ENCODE measurements at places on chromosomes 4 and X.

GRCh38 chrX:44392767-44393166 is 49.3 kb upstream of the EFHC2 start:
- DNase-seq: no peak

DNA sequence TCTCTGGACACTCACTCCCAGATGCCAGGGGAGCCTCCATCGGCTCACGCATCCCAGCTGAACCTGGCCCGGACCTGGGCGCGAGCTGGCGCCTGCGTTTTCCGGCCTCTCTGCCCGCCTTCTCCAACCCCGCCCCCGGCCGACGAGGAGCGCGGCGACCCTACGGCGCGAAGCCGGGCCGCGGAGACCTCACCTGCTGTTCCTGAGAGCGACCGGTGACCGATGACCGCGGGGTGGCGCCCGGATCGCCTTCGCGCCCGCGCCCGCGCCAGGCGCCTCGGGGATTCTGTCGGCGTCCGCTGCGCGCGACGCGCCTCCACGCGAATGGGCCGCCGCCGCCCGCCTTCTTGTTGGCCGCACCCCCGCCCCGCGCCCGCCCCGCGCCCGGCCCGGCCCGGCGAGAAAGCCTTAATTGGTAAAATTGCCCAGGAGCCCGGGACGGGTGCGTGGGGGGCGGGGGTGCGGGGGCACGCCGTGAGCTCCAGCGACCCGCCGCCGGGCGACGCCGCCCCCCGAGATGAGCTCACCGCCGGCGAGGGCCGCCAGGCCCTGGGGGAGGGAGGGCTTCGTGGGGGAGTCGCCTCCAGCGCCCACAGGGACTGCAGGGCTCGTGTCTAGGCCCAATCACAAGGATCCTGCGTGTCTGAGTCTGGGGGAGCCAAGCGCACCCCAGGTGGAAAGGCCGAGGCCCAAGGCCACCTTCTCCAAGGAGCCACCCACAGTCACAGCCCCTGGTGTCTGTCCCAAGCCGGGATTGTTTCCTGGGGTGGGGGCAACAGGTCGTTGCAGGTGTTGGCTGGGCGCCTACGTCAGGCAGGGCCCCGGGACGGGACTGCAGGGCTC is at the start of gene FLNA:
FLNA (minus strand) TSS at position 322 of the 843 bp plus-strand sequence. CDS start 3,389 bp downstream, outside the sequence.
- no peak for DNase-seq

DNA sequence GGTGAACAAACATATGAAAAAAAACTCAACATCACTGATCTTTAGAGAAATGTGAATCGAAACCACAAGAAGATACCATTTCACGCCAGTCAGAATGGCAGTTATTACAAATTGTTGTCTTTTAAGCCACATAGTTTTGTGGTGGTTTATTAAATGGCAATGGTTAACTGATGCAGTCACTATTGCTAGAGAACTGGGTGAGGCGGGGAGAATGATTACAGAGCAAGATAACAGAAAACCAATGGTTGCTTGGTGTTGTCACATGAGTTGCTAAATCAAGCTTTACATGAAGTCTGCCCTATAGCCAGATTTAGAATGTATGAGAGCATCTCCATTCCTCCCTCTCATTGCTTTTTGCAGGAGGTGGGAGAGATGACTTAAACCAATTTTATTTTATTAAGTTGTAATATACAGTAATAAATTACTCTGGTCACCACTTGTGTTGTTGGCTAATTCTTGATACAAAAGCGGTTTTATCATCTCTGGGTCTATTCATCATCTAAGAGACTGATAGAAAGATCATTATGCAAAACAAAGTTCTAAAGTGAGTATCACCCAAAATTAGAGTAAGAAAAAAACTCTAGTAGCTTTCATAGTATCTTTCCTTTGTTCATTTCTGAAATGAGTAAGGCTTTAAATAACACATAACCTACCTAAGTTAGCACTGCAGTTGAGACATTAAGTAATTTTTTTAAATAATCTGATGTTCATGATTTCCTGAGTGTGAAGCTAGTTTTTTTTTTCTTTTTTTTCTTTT is 859.5 kb downstream of the STIM2 start:
- DNase-seq: no peak

GRCh38 chr4:139555705-139556070 is 331 bp downstream of the SETD7 start:
- DNase-seq: peak; percentile 66

DNA sequence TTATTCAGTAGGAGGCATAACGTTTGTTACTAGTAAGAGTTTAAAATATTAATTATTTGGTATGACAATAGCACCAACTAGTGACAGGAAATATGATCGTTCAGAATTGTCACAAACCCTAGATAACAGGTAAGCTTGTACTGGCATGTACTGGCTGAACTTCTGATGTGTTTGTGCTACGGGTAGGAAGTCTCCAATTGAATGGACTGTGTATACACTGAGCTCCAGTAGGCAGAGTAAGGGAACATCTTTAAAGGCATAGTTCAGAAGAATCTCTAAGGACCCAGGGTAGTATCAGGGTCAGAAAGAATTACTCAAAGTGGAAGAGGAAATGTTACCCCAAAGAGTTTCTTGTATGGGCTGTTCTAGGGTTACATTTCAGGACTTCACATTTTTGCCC is 230.4 kb downstream of the EDA2R start:
- DNase-seq: no peak

GRCh38 chrX:30881797-30882196 is 7.3 kb downstream of the TAB3 start:
- DNase-seq: no peak

DNA sequence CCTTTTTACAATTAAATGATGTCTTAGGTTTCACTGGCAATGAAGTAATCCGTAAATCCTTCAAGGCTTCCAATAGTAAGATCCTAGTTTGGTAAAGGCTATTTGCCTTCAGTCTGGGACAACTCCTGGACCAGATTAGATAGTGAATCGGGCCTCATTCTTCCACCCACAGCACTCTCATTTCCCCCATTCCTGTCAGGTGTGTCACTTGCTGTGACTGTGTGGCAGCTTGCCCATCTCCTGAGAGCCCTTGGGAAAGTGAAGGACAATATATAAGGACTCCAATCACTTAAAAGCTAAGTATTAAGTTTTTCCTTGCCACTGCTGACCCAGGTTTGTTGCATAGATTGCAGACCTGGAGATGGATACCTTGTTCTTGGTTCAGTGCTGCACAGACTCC is 3.3 kb upstream of the GASK1B start:
- DNase-seq: peak; percentile 65

DNA sequence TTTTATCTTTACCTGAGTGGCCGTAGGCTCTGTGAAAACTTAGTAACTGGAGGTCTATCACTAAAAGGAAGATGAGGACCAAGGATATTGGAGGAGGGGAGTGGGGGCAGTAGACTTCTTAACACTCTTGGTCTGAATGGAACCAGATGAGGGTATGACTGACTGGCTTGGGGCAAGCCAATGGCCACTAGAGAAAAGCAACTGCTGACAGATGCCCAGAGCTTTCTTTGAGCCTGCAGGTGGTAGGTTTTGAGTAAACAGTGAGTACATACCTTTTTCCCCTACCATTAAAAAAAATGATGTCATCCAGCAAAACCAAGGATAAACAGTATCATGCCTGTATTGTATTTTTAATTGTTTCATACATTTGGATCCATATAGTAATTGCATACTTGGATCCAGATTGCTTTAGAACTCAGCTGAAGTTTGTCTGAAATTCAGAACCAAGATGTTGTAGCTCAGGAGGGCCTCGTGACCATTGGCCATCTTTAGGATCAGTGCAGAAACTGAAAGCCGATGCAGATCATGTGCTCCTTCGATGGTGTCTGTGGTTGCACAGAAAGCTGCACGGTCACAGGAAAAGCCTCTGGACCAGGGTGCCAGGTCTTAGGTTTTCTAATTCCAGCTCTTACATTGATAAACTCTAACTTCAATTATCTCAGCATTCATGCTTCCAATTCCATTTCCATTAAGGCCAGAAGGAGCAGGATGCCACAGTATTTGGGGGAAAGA is 131.0 kb downstream of the PDGFRA start:
- DNase-seq: no peak

DNA sequence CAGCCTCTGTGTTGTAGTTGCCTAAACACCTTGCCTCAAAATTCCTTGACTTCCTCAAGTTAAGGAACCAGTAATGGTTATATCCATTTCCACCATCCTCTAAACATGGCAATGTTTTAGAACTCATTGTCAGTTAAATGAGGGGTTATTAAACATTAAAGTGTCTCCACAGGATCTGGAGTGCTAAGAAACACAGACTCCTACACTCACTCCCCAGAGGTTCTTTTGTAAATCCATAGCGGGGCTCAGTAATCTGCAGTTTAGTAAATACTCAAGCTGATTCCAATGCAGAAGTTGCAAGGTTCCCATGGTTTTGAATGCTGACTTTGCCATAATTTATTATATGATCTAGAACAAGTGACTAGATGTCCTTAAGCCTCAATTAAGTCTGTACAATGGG is 245.5 kb downstream of the GPAT3 start:
- DNase-seq: no peak

- no peak for DNase-seq
These were observed 154.5 kb upstream of the ANK2 start for GRCh38 chr4:112894951-112895350.

- DNase-seq: no peak
These were observed 8.3 kb upstream of the NAP1L5 start for GRCh38 chr4:88705805-88706492.

GRCh38 chr4:142312391-142312790 is 533.7 kb downstream of the INPP4B start:
- no peak for DNase-seq

- DNase-seq: no peak
These were observed 32.9 kb downstream of the HERC6 start for GRCh38 chr4:88411491-88412096.

DNA sequence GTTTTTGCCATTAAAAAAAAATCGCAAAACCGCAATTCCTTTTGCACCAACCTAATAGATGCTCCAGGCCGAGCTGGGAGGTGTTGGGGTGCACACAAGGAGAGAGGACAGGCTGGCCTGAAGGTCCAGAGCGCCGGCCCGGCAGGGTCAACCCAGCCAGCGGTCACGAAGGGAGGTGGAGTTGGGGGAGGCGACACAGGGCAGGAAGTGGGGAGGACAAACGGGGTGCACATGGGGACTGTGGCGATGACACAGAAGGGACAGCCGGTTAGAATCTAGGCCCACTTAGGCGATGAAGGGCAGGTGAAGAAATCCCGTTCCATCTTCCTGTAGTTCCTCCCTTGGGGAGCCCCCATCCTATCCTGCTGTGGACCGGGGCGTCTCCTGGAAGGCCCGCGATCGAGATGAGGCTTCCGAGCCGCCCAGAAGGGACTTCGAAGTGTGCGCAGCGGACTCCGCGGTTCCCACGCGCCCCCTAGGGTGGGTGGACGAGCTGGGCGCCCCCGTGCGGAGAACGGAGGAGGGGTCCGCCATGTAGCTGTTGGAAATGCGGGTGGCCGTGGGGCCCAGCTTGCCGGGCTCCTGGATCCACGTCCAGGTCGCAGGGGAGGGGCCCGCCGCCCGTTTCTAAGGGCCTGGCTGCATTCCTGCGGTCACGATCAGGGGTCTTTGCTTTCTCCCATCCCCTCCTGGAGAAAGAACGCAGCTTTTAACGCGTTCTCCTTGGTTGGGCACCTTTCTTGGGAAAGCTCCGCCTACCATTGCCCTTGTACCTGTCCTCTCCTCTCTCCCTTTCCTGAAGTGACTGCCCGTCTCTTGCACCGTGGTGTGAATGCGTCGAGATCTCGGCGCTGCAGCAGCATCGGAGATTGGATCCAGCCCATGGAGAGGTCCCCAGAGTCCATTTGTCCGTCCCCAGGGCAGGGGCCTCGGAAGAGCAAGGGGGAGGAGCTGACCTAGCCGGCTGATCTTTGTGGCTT is 17.0 kb upstream of the HPF1 start:
- no peak for DNase-seq

DNA sequence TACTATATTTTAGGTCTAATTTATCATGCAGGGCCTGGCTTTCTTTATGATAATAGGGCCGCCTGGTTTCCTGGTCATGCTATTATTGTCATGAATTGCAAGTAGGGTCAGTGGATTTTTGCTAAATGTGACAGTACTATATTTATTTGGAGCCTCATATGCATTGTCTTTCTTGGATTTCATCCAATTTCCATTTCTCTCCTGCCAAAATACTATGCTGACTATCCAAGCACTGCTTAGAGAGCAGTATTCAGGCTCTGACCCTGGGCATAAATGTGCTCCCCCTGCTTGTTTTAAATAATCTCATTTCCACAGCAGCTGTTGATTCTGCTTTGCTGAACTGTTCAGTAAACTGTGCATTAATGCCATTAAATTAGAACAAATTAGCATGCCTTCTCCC is 269.3 kb downstream of the GPM6A start:
- DNase-seq: no peak

- no peak for DNase-seq
These were observed 25.8 kb upstream of the RNF150 start for GRCh38 chr4:141159027-141159426.

GRCh38 chrX:54177306-54177705 is 5.7 kb downstream of the FAM120C start:
- DNase-seq: no peak

DNA sequence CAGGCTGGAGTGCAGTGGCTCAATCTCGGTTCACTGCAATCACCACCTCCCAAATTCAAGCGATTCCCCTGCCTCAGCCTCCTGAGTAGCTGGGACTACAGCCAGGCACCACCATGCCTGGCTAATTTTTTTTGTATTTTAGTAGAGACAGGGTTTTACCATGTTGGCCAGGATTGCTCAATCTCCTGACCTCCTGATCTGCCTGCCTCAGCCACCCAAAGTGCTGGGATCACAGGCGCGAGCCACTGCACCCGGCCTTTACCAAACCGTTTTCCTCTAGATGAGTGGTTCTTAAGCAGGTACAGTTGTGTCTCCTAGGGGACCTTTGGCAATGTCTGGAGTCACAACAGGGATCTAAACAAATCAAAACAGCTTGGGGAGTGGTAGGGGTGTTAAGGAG is 11.6 kb downstream of the AMELX start:
- DNase-seq: no peak

- DNase-seq: no peak
These were observed 68.2 kb downstream of the AGTR2 start for GRCh38 chrX:116238567-116239255.

GRCh38 chr4:36163198-36163597 is 81.1 kb downstream of the ARAP2 start:
- no peak for DNase-seq

DNA sequence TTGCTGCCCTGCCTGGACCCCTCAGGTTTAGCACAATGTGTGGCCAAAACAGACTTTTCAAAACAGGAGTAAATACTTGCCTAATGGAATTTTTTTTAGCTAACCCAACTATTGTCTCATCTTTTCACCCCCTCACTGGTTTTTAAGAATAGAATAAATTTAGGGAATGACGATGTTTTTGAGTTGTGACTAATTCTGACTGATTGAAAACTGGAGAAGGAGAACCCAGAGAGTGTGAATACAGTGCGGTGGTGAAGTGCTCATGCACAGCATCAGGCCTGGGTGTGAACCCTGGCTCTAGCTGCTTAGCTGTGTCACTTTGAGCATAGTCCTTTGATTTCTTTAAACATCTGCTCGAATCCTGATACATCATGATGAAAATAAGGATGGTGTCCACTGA is 10.5 kb downstream of the ANTXR2 start:
- DNase-seq: no peak

GRCh38 chr4:8915201-8916200 is 43.9 kb upstream of the HMX1 start:
- peak; percentile 22 for DNase-seq

Measured in left lung (tissue), 14 donors.